ENCODE measurements at places on chromosomes 5 and 9.

- DNase-seq: no peak
Observed at GRCh38 chr9:21661626-21662025, 140.8 kb upstream of the MTAP start.

GRCh38 chr5:592158-592557 lies 20.0 kb upstream of the CEP72 start:
- DNase-seq: no peak

- DNase-seq: no peak
Observed at GRCh38 chr5:133353741-133354140, 258.6 kb downstream of the FSTL4 start.

GRCh38 chr5:154860123-154860522 lies 1.7 kb downstream of the CNOT8 start:
- no peak for DNase-seq

DNA sequence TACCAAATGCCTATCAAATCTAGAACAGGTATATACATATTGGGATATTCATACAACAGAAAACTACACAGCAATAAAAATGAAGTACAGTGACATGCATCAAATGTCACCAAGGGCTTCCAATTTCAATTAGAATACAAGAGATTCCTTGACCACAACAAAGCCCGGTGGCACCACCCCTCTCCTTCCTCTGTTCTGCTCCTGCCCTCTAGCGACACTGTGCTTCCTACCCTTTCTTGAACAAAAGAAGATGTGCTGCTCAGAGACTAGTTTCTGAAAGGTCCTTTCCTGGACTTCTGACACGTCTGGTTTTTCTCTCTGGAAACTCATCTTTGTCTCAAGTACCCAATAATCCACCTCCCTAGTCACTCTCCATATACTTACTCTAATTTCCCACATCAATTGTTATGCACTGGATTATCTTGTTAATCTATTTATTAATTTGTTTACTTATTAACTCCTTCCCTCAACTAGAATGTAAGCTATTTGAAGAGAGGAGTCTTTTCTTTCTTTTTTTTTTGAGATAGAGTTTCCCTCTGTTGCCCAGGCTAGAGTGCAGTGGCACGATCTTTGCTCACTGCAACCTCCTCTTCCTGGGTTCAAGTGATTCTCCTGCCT lies 70.4 kb upstream of the CTSV start:
- no peak for DNase-seq

GRCh38 chr9:11016081-11016480 lies 403.3 kb upstream of the PTPRD start:
- no peak for DNase-seq

DNA sequence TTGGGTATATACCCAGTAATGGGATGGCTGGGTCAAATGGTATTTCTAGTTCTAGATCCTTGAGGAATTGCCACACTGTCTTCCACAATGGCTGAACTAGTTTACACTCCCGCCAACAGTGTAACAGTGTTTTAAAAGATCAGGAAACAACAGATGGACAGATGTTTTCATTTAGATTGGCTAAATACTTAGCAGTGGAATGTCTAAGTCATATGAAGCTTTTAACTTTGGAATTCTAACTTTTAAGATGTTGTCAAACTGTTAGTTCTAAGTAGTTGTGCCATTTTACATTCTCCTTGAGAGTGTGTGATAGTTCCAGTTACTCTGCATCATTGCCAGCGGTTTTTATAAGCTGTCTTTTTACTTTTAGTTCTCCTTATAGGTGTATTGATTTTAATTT lies 688.8 kb downstream of the SEMA5A start:
- no peak for DNase-seq

- no peak for DNase-seq
Observed at GRCh38 chr5:38453921-38454320, 102.5 kb downstream of the LIFR start.

- no peak for DNase-seq
Observed at GRCh38 chr5:149235841-149236240, 35.8 kb upstream of the AFAP1L1 start.

GRCh38 chr5:1292139-1292538 lies 2.7 kb downstream of the TERT start:
- DNase-seq: no peak

- no peak for DNase-seq
Observed at GRCh38 chr5:50325237-50325832, 115.8 kb downstream of the EMB start.

DNA sequence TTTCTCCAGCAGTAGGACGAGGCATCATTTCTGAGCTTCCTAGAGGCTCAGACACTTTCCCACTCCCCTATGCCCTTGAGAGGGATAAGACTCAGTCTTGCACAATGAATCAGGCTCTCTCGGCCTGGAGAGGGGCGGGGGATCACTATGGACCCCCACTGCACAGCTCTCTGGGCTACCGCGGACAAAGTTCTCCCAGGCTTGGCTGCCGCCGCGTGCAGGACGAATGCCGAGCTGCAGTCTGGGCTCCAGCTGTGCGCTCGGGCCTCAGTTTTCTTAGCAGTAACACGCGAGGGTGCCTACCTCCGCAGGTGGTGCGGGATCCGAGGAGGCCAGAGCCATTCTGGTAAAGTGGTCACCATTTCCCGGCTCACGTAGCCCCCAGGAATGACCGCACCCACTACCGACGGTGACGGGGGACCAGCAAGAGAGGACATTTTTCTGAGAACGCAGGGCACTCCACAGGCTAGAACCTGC lies 3.4 kb upstream of the MYORG start:
- DNase-seq: no peak

DNA sequence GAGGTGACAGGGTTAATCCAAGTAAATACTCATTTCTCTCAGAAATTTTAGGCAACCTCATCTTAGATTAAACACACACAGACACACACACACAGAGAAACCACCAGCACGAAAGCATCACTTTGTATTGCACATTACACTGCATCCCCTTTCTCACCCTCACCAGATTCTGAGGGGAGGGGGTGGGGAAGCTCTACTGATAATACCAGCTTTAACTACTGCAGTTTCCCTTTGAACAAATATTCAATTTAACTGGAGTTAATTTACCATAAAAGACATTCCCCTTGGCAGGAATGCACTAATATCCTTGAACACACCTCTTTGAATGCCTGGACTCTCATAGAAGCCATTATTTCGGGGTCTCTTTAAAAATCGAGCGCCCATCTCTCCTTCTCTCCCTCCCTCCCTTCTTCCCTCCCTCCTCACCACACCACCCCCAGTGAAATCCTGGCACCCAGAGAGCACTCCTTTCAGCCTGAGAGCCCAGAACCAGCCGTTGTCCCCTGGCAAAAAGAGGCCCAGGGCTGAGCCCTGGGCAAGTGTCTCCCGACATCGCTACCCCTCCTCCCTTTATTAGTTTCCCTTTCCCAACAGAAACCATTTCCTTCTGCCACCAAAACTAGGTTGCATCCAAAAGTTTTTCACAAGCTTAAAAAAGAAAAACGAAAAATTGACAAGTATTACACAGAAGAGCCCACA lies 2.8 kb upstream of the NFIB start:
- no peak for DNase-seq

DNA sequence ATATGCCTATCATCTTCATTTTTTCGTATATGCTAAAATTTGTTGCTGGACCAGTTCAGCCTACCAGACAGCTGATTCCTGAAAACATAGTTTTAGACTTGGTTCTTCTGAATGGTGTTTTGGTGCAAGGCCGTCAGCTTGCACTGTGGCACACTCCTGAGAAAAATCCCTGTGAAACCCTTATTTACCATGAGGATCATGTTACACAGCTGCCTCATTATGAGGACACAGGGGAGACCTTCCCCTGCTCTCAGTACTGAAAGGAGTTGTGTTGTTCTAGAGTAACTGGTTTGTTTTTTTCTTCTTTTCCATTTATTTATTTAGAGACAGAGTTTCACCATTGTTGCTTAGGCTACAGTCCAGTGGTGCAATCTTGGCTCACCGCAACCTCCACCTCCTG lies 37.6 kb downstream of the MAST4 start:
- no peak for DNase-seq

GRCh38 chr9:137375321-137376058 lies 47.5 kb downstream of the EXD3 start:
- no peak for DNase-seq

GRCh38 chr5:140882591-140882899 lies 621 bp downstream of the PCDHA13 start:
- no peak for DNase-seq

DNA sequence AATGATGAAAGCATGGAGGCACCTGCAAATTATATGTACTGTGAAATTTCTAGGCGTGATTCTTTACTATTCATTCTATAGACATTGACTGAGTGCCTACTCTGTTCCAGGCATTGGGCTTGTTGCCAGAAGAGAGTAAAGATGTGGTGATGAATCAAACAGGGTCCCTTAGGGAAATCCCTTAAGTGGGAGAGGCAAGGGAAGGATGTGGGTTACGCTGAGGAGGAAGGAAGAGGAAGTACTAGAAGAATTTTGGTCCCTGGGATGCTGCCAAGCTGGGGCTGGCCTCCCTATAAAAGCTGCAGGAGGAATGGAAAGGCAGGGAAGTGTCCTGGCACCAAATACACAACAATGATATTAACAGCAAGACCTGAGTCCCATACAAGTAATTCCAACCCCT lies 76.7 kb upstream of the SPOCK1 start:
- DNase-seq: no peak

GRCh38 chr5:157108976-157109375 lies at the start of gene HAVCR2:
HAVCR2 (minus strand) TSS chr5:157109044; CDS start chr5:157108983, 61 bp downstream.
- no peak for DNase-seq

DNA sequence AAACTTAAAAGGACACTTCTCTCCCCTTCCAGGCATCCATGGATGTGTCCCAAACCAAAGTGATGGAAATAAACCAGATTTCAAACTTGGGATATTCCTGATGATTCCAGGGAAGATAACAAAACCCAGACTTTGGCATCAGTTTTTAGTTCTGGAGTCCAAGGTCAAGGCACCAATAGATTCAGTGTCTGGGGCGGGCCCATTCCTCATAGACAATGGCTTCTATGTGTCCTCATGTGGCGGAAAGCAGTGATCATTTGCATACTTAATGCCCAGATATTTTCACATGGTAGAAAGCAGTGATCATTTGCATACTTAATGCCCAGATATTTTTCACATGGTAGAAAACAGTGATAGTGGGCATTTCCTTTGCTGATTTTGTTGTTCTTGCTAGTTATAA lies 151.4 kb upstream of the DAP start:
- no peak for DNase-seq

- no peak for DNase-seq
Observed at GRCh38 chr9:128824911-128825310, 4.7 kb downstream of the SPOUT1 start.

DNA sequence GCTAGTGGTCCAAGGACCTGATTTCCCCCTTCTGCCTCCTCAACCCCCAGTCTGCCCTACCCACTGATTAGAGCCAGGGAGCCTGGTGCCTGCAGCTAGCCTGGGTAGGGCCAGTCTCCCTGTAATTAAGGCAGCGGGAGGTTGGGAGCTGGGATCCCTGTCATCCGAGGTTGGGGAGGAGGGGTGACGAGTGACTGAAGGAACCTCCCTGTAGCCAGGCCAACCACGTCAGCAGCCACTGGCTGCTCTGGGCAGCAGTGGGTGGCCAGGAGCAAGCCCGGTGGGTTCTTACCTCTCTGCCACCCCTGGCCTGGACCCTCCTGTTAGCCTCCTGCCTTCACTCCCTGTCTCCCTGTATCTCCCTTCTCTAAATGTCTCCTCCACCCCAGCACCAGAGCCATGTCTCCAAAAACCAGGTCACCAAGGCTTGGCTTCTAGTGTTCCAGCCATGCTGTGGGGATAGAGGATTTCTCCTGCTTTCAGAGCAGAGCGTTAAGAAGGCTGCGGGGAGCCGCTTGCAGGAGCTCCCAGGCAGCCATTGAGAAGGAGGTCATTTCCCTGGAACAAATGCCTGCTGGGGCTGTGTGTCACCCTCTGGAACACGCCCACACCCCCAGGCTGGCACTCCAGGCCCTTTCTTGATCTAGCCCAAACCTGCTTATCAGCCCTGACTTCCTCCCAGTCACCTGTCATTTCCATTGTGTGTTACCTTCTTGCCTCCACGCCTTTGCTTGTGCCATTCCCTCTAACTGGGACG lies 65.0 kb upstream of the GGTA1 start:
- no peak for DNase-seq

GRCh38 chr9:2128141-2128540 lies 113.0 kb downstream of the SMARCA2 start:
- DNase-seq: no peak

DNA sequence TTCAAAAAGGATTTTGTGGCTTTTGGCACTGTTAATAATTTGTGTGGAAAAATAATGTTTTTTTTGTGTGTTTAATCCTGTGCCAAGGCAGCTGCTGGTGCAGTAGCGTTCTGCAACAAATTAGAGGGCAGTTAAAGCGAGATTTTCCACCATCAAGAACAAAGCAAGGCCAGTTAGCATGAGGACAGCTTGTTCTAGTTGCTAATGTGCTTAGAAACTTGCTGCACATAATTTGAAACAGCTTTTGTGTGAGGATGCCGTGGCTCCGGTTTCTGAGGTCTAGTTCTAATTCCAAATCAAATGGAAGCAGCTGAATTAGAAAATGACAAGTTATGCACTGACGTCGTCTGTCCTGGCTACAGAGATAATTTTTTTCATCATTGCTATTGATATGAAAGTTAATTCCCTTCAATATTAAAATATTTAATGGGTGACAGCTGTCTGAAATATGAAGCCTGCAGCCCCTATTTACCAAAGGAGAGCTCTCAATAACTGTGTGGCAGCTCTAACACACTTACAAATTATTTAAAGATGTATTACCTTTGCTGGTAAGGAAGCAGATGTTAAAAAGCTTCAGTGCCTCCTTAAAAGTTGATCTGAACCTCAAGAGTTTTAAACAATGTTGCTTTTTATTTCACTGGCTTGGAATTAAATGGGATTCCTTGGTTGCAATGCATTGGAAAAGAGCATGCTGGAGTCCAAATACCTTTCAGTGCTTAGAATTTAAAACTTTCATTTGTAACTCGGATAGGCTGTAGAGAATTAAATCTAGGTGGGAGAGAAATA lies 128.6 kb downstream of the SPATA31D1 start:
- DNase-seq: no peak

GRCh38 chr5:74870299-74871067 lies 4.3 kb upstream of the FAM169A start:
- no peak for DNase-seq

DNA sequence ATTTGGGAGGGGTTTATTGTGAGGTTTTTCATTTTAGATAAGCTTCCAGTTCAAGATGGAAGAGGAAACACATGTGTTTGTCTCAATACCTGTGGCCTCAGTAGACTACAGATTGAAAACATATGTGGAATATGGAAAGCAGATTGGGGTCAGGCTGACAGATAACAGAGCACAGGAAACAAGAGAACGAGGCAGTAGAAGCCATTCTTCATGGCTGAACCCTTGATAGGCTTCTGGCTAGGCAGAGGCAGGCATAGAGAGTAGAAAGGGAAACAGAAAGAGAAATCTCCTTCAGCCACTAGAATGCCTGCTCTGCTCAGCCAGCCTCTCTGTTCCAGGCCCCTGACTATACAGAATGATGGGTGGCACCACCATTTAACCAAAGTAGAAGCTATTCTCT lies 152.5 kb downstream of the MUSK start:
- DNase-seq: no peak

- no peak for DNase-seq
Observed at GRCh38 chr9:99016681-99017387, 73.1 kb downstream of the COL15A1 start.
